Suprapubic skin (tissue), 4 donors: ENCODE measurements at places on chromosomes 1 and 21.

DNA sequence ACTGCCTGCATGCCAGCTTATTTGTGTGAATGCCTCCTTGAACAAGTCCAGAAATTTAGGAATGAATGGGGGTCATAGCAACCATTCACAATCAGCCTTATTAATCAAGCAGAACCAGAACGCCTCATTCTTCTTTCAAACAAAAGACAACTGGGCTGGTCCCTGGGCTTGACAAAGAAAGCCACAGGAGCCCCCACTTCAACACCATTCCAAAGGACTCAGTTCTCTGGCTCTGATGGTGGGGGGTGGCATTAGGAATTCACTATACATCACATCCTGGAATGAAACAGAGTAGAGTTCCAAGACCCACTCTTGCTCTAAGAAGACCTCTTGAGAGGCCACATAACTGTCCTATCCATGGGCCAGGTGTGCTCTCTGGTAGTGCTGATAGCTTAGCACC, 186.6 kb upstream of the ST6GALNAC5 start:
- no peak for DNase-seq

GRCh38 chr21:35342440-35342839, 293.3 kb upstream of the RUNX1 start:
- DNase-seq = no peak

DNA sequence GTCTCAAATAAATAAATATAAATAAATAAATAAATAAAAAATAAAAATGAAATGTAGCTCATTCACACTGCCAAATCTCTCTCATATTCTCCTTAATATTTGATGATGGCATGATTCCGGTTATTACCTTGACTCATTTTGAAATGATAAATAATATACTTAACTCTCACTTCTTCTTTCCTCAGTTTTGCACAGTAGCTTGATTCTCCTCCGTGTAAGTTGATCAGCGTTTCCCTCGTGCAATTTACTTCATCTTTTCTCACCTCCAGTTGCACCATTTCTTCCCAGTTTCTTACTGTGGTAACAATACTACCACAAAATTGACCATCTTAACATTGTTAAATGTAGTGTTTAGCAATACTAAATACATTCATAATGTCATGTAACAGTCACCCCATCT, 111.6 kb downstream of the RIPK4 start:
- no peak for DNase-seq

DNA sequence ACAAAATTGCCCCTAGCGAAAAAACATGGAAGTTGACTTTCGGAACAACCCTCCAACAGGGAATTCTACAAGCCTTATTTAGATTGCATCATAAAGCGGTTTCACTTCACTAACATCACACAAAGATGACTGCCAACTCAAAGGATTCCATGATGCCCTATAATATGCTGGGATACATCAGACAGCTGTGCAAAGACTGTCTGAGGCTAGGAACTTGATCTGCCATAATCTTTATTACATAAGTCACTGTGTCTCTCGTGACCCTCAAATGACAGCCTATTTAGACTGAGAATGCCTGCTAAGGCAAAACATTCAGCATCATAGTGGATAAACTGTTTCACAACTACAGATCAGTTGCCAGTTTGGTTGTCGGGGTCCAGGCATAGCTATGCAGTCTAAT, 23.8 kb downstream of the FH start:
- DNase-seq = no peak

DNA sequence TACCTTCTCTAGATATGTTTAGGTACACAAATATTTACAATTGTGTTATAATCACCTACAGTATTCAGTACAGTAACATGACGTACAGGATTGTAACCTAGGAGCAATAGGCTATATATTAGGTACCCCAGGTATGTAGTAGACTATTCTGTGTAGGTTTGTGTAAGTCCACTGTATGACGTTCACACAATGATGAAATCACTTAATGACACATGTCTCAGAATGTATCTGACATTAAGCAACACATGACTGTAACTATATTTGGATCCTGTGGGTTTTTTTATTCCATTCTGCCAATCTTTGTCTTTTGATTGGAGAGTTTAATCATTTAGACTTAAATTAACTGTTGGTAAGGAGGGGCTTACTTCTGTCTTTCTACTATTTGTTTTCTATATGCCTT, 52.1 kb downstream of the STYXL2 start:
- DNase-seq = no peak

GRCh38 chr21:16455526-16455925, 725.7 kb downstream of the USP25 start:
- no peak for DNase-seq

DNA sequence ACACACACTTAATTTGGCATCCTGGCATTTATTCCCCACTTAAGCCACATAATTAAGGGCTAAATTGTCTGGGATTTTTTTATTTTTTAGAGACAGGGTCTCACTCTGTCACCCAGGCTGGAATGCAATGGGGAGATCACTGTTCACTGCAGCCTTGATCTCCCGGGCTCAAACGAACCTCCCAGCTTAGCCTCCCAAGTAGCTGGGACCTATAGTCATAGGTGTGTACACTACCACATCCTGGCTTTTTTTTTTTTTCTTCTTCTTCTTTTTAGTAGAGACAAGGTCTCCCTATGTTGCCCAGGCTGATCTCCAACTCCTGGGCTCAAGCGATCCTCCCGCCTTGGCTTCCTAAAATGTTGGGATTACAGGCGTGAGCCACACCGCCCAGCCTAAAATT, 24.2 kb downstream of the ZZZ3 start:
- DNase-seq = no peak
